ENCODE measurements at places on chromosomes 7 and 10. TPM values are rescaled to one million over a fixed set of nuclear protein-coding genes. Genes with fewer than 3 reads are reported as not detected.
A peak's percentile ranks its signal among the peaks of the same experiment; 100 is the strongest.

- H3K4me1 ChIP-seq = no peaks in the 10 kb centered on the region
- H3K27ac ChIP-seq = no peak overlapping the region
- H3K36me3 ChIP-seq = no peaks in the 10 kb centered on the region
- no peaks in the 10 kb centered on the region for H3K27me3 ChIP-seq
- DNase-seq = no peak
Observed at GRCh38 chr7:418636-419280, 100.9 kb downstream of the PDGFA start.

- peaks cover 10% of the 10 kb centered on the region for H3K4me1 ChIP-seq
- no peak overlapping the region for H3K27ac ChIP-seq
- no peaks in the 10 kb centered on the region for H3K27me3 ChIP-seq
- no peaks in the 10 kb centered on the region for H3K36me3 ChIP-seq
Observed at GRCh38 chr7:102006695-102007094, 189.3 kb downstream of the CUX1 start.

GRCh38 chr10:120012131-120012400 is 119.5 kb downstream of the SEC23IP start:
- H3K4me3 ChIP-seq = no peak overlapping the region
- DNase-seq = no peak
- H3K27ac ChIP-seq = no peak overlapping the region
- no peaks in the 10 kb centered on the region for H3K4me1 ChIP-seq
- H3K27me3 ChIP-seq = peaks cover 17% of the 10 kb centered on the region
- H3K36me3 ChIP-seq = no peaks in the 10 kb centered on the region

GRCh38 chr10:83965473-83965872 is 173.8 kb upstream of the GHITM start:
- DNase-seq = no peak
- no peak overlapping the region for H3K4me3 ChIP-seq
- H3K36me3 ChIP-seq = no peaks in the 10 kb centered on the region
- no peaks in the 10 kb centered on the region for H3K27me3 ChIP-seq
- H3K27ac ChIP-seq = no peak overlapping the region

GRCh38 chr10:121240011-121240410 is 358.2 kb downstream of the FGFR2 start:
- no peaks in the 10 kb centered on the region for H3K36me3 ChIP-seq
- no peak overlapping the region for H3K4me3 ChIP-seq
- DNase-seq = peak; percentile 82

DNA sequence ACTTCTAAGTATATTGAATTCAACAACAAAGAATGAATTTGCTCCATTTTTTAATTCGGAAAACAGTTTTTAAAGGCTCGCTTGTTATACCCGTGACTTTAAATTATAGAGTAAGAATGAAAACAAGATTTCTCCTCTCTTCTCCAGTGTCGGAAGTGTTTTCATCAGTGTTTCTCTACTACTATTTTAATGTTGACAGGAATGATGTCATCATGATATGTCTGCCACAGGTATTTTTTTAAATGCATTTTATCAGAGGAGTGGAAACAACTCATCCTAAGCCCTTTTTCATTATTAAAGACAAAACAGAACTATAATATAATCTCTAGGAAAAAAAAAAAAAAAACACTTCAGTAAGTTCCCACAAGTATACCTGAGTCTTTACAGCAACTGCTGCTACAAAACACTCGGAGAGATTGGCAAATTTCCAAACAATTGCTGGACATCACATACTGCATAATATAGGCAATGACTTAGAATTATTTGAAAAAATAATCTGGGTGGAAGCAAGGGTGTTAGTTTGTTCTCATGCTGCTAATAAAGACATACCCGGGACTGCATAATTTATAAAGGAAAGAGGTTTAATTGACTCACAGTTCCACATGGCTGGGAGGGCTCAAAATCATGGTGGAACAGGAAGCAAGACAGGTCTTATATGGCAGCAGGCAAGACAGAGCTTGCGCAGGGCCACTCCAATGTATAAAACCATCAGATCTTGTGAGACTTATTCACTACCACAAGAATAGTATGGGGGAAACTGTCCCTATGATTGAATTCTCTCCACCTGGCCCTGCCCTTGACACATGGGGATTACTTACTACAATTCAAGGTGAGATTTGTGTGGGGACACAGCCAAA is 4.8 kb upstream of the RNF32 start:
- H3K27me3 ChIP-seq = no peaks in the 10 kb centered on the region
- DNase-seq = no peak
- no peaks in the 10 kb centered on the region for H3K4me1 ChIP-seq

DNA sequence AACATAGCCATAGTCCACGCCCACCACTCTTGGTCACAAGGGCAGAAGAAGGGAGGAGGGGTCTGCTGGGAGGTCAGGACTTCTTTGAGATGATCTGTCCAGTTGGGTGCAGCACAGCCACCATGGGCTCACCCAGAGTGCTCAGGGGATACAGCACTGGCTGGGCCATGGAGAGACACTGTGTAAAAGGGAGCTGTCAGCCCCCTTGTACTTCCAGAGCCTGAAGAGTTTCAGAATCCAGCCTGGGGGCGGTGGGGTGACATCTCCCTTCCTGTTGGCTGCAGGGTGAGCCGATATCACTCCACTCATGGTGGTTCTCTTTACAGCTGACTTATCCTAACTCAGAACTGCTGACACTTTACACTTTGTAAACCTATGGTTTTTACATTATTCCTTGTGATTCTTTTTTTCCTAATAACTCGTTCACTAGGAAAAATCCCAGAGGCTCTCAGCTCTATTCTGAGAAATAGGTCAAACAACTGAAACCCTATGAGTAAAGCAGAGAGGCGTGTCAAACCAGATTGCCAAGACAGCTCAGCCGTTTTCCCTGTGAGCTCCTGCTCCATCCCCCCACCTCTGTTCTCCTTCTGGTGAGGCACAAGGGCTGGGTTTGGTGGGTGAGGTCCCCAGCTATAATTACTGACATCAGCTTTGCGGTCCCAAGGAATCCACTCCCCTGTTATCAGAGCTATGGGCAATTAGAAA is 3.2 kb upstream of the MRPS24 start:
- H3K36me3 ChIP-seq = no peaks in the 10 kb centered on the region
- H3K4me1 ChIP-seq = peaks cover 27% of the 10 kb centered on the region
- H3K27ac ChIP-seq = peak overlapping the region; percentile 66
- DNase-seq = peak; percentile 63
- no peaks in the 10 kb centered on the region for H3K27me3 ChIP-seq

GRCh38 chr7:101240226-101241014 is 2.8 kb upstream of the CLDN15 start:
- no peak overlapping the region for H3K27ac ChIP-seq
- no peaks in the 10 kb centered on the region for H3K27me3 ChIP-seq
- no peak overlapping the region for H3K4me3 ChIP-seq
- DNase-seq = no peak

DNA sequence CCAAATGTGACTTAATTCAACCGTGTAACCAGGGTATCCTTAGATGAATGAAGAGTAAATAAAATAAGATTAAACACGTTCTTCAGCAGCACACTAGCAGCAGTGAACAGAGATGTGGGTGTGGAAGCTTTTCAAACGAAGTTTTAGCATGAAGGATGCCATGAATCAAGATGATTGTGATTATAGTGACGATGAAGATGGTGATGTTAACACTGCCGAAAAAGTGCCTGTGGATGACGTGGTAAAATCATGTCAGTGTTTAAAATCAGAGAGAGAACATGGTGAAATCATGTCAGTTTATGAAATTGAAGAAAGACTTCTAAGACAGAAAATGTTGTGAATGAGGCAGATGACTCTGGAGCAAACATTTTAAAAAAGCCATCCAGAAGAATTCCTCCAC is 19.2 kb downstream of the LCOR start:
- H3K27me3 ChIP-seq = no peaks in the 10 kb centered on the region
- no peaks in the 10 kb centered on the region for H3K36me3 ChIP-seq
- DNase-seq = no peak
- no peak overlapping the region for H3K27ac ChIP-seq
- peaks cover 5% of the 10 kb centered on the region for H3K4me1 ChIP-seq
- H3K4me3 ChIP-seq = no peak overlapping the region

DNA sequence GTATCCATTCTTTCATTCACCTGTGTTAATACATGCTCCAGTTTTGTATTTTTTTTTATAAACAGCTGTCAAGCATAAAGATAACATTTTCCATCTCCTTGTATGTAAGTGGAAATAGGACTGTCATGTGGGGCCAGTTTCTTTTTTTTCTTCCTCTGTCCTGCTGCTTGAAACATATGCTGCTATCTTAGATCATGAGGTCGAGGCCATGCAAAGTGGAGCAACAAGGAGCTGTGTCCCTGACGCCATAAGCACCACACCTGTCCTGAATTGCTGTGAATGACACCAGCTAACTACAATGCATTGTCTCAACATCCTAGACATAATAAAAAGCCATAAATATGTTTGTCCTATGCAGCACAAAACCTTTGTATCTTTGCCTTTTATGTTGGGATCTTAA is 37.7 kb upstream of the SLC26A4 start:
- peak; percentile 11 for DNase-seq
- no peaks in the 10 kb centered on the region for H3K36me3 ChIP-seq
- no peaks in the 10 kb centered on the region for H3K27me3 ChIP-seq
- no peak overlapping the region for H3K4me3 ChIP-seq
- H3K27ac ChIP-seq = no peak overlapping the region

- no peaks in the 10 kb centered on the region for H3K36me3 ChIP-seq
- no peaks in the 10 kb centered on the region for H3K27me3 ChIP-seq
- H3K4me1 ChIP-seq = no peaks in the 10 kb centered on the region
- no peak overlapping the region for H3K27ac ChIP-seq
- no peak overlapping the region for H3K4me3 ChIP-seq
Observed at GRCh38 chr10:63346015-63346441, 119.7 kb downstream of the JMJD1C start.

DNA sequence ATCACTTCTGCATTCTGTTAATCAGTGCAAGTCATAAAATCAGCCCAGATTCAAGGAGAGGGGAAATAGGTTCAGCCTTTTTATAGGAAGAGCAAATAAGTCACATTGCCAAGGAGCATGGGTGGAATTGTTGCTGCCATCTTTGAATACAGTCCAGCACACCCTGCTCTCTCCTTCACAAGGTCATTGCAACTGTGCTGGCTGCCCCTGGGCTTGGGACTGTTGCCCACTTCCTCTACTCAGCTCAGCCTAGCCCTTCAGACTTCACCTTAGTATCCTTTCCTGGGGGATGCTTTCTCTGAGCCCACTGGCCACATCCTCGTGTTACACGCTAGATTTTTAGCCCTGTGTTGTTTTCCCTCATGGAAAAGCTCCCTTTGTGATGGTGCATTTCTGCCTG is 527.7 kb downstream of the GALNT17 start:
- no peaks in the 10 kb centered on the region for H3K27me3 ChIP-seq
- DNase-seq = no peak
- no peaks in the 10 kb centered on the region for H3K36me3 ChIP-seq
- H3K27ac ChIP-seq = no peak overlapping the region

DNA sequence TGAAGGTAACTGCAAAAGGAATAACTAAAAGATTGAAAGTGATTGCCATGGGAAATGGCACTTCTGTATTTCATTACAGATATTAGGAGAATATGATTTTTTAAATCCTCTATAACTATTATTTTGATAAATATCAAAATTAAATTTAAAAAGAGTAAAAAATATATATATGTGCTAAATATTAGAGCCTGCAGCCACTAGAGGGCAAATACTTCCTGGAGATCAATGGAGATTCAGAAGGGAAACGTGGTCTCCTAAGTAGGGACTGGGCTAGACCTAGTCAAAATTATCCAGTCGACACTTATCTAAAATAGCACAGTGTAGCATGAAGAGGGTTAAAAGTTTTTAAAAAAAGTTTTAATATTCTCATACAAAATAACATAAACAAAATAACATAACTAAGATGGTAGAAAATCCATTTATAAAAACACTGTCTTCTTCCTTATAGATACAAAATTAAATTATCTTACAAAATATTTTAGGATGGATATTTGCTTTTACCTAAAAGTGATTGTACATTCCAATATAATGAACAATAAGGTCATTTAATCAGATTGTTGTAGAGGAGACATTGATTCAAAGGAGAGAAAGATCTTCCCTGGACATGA is 434.3 kb downstream of the MDFIC start:
- no peaks in the 10 kb centered on the region for H3K36me3 ChIP-seq
- H3K27ac ChIP-seq = no peak overlapping the region
- DNase-seq = no peak
- H3K4me1 ChIP-seq = peaks cover 8% of the 10 kb centered on the region

- peak overlapping the region; percentile 92 for H3K27ac ChIP-seq
- no peaks in the 10 kb centered on the region for H3K36me3 ChIP-seq
- H3K4me3 ChIP-seq = no peak overlapping the region
- DNase-seq = peak; percentile 77
- peaks cover 54% of the 10 kb centered on the region for H3K4me1 ChIP-seq
Observed at GRCh38 chr10:72263613-72264241, 10.0 kb upstream of the DDIT4 start.

DNA sequence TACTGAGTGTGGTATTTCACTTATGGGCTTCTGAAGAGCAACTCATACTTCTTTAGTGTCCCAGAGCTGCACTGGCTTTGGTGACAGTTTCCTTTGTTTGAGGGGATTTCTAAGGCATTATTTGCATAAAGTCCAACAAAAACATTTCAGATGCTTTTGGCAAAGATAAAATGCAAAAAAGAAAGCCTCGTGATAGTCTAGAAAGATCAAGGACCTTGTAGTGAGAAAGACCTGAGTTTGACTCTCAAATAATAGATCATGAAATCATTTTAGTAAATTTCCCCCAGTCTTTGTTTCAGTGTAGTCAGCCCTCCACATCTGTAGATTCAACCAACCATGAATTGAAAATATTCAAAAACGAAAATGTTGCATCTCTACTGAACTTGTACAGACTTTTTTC is 107.4 kb downstream of the EEPD1 start:
- no peaks in the 10 kb centered on the region for H3K36me3 ChIP-seq
- H3K4me1 ChIP-seq = peaks cover 57% of the 10 kb centered on the region
- H3K4me3 ChIP-seq = no peak overlapping the region
- no peaks in the 10 kb centered on the region for H3K27me3 ChIP-seq

DNA sequence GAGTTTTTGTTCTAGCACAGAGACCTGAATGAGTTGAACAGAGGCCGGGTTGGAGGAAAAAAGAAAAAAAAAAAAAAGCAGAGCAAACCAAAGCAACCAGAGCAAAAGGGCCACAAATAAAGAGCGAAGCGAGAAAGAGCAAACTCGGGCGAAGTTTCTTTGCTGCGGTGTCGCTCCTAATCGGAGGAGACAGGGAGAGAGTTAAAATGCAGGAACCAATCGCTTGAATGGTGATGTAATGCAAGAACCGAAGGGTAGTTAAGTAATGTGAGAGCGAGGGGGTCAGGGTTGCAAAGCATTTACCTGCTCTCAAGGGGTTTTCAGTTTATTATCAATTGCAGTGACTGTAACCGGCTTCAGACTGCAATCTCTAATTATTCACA is 271.7 kb downstream of the TRIL start:
- peak overlapping the region; percentile 83 for H3K27ac ChIP-seq
- peak overlapping the region; percentile 26 for H3K4me3 ChIP-seq
- H3K27me3 ChIP-seq = peaks cover 9% of the 10 kb centered on the region
- peaks cover 16% of the 10 kb centered on the region for H3K4me1 ChIP-seq

OR2A42 gene
- not detected for total RNA-seq

TRPV5 gene
- total RNA-seq = not detected

IDE gene
- 22.1 TPM for total RNA-seq

CEP55 gene
- not detected for total RNA-seq

ANKRD61 gene
- not detected for total RNA-seq

EIF5AL1 gene
- 0.27 TPM for total RNA-seq

CALHM3 gene
- total RNA-seq = not detected

HMX2 gene
- not detected for total RNA-seq

GTF2I gene
- 124 TPM for total RNA-seq
